ENCODE measurements at places on chromosomes 2 and 18.

DNA sequence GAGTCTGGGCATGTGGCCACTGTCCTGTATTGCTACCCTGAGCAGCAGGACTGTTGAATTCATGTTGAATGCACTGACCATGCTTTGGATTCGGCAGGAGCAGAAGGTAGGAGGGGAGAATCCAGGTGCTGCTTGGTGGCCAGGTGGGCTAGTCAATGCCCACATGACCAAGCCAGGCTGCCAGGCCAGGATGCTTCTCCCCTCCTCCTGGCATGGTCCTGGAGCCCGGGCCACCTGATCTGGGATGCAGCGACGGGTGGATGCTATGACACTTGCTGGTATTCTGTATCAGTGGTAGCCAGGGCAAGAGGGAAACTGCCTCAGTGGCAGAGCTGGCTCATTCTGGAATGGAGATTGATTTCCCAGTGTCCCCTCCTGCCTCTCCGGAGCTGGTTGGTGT is 14.8 kb upstream of the SIX2 start:
- no peak for DNase-seq

- DNase-seq, result no peak
These were observed 18.4 kb downstream of the SIX3 start for GRCh38 chr2:44959855-44960254.

DNA sequence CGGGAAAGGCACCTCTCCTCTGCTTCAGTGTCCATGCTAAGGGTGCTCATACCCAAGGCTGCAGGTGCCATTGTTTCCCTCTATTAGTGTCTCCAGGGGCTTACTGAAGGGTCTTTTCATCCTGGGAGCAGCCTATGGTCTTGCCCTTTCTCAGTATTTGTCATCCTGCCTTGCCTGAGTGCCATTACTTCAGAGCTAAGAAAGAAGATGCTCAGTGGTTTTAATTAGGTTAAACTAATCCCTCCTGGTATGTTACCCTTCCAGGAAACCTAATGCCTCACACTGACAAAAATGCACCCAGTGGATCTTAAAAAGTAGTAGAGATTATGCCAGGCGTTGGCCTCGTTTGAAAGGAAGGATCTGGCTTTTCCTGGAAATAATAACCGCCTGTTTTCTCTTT is 151.4 kb downstream of the LRRTM1 start:
- DNase-seq, result no peak

DNA sequence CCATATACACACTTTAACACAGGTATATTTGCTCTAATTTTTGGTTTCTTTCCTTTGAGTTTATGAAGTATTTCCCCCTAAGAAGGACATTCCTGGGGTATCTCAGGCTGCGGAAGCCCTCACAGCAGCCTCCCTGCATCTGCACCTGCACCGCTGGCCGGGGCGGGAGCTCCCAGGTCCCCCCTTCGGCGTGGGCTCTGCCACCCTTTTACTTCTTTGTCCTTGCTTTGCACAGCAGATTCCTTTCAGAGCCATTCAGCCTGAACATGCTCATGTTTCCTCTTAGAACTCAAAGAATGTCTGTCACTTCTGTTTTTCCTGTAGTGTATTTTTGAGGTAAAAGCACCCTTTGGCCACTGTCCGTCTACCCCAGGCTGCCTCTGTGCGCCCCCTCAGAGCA is 146.5 kb downstream of the SNTG2 start:
- DNase-seq, result no peak

- DNase-seq, result no peak
These were observed 46.8 kb downstream of the RPIA start for GRCh38 chr2:88738271-88738670.

- no peak for DNase-seq
These were observed 9.1 kb downstream of the THNSL2 start for GRCh38 chr2:88179228-88179679.

GRCh38 chr18:21262979-21263378 is 20.9 kb downstream of the GREB1L start:
- DNase-seq, result no peak

DNA sequence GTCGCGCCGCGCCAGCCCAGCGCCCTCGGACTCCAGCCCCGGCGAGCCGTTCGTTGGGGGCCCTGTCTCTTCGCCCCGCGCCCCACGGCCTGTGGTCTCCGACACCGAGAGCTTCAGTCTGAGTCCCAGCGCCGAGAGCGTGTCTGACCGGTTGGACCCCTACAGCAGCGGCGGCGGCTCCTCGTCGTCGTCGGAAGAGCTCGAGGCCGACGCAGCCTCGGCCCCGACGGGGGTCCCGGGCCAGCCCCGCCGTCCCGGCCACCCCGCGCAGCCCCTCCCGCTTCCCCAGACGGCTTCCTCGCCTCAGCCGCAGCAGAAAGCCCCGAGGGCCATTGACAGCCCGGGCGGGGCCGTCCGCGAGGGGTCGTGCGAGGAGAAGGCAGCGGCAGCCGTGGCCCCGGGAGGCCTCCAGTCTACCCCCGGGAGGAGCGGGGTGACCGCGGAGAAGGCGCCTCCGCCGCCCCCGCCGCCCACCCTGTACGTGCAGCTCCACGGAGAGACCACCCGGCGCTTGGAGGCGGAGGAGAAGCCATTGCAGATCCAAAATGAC is 1.4 kb downstream of the PHLPP1 start:
- DNase-seq, result no peak

DNA sequence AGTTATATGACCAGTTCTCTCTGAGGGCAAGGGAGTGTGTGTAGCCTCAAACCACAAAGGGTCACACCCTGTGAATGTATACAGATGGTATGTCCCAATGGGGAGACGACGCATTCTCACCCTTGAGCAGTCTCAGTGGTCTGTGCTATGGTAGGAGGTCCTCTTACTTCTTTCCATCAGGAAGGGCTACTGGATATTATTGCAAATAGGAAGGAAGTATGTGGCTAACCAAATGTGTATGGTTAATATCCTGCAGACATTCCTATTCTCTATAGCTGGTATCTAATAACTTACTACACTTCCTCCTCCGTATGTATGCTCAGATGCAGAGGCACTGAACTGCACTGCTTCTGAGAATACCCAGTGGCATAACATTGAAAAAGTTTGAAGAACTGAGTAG is 306.7 kb upstream of the CCDC68 start:
- DNase-seq, result no peak

GRCh38 chr2:143440411-143441012 is 311.3 kb downstream of the ARHGAP15 start:
- no peak for DNase-seq

DNA sequence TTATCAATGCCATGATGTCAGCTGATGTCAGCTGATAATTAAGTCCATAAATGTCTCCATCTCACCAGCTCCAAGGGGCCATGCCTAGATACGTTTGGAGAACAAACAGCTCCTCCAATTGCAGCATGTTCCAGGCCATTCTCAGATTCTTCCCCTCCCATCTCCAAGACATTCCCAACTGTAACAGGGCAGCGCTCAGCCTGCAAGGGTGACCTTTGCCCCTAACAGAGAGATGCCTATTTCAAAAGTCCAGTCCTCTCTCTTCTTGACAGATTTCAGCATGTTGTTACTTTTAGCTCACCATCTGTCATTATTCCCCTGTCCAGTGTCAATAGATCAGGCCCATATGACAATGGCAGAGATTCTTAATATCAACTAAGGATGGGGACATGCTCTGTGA is 9.9 kb downstream of the PSD4 start:
- no peak for DNase-seq

DNA sequence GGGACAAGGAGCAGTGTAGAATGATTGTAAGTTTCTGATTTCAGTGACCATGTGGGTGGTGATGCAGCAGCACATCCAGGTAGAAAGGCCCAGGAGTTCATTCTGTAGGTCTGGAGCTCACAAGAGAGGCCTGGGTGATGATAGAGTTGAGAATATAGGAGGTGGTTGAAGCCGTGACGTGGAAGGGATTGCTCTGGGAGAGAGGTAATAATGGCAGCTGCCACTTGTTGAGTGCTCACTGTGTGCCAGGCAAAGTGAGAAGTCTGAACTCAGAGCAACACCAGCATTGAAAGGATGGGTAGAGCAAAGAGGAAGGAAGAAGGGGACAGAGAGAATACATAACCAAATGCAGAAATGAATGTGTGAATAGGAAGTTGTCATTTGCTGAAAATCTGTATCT is 3.3 kb downstream of the TTLL4 start:
- no peak for DNase-seq

GRCh38 chr2:160584972-160585494 is 91.4 kb upstream of the RBMS1 start:
- no peak for DNase-seq

DNA sequence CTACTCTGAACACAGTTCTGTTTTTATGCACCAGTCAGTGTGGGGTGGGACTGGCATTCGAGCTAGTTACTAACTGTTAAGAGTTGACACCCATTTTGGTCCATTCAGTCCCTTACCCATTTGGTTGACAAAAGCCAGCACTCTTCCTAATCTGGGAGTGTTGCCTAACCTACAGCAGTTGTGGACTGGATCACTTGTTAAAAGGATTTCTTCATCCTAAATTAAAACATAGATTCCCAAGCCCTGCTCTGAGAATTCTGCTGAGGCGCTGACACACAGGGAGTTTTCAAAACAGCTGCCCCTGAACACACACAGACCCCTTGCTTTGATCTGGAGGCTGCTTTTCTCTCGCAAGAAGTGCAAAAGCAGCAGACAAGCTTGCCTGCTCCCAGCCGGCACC is 6.4 kb downstream of the TIMM21 start:
- DNase-seq, result no peak

DNA sequence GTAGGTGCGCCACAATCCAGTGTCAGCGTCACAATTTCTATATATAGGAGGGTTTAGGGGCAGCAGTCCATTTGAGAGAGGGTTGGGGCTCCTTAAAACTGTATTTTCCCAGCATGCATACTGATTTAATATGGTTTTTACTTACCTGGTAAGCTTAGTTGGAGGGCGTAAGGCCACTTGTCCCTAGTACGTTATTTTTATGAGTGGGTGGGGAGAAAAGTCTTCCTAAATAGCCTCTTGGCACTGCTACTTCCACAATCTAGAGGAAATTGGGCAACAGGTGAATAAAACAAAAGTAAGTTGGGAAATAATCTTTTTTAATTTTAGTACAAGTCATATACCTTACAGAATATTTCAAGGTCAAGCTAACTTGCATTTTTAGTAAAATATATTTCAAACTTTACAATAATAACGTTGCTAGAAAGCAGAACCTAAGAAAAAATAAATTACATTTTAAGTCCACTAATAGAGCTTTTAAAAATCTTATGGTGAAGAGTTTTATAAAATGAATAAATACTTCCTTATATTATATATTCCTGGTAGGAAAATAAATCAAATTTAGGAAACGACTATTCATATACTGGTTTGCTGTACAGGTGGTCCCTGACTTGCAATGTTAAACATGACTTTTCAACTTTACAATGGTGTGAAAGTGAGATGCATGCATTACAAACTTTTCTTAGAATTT is 20.9 kb downstream of the DHRS9 start:
- DNase-seq, result no peak

GRCh38 chr2:183497861-183498260 is 373.6 kb downstream of the NUP35 start:
- no peak for DNase-seq

DNA sequence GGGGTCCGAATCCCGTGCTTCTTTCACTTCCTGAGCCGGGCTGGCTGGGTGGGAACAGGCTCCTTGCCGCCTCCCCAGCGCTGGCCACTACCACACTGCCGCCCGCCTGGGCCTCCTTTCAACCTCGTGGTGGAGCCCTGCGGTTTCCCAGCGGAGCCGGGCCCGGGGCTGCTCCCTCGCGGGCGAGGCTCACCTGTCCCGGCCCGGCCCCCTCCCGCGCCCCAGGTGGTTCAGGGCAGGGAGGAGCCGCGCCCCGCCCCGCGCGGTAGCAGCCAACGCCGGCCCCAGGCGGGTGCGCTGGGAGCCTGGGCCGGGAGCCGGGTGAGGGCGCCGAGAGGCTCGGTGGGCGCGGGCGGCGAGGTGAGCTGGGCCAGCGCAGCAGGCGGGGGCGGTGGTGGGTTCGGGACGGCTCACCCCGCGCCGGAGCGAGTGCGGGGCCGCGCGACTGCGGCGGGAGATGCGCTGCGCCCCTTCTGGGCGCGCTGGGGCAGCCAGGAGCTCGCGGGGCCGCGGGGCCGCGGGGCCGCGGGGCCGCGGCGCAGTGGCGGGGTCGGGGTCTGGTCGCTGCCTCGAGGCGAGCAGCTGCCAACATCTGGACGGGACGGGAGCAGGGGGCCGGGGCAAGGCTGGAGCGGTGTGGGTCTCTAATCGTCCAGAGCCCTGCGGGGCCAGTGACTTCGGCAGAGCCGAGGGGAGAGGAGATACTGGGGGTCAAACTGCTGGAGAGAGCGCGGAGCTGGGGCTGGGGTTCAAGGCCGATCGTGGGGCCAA is at the start of gene LYPD6B:
TSS of gene LYPD6B (plus strand) at position 258 of the 771 bp plus-strand sequence. CDS start 92,250 bp downstream, outside the sequence.
- no peak for DNase-seq

Data from kidney glomerular epithelial cell (primary cell).